T-helper 2 cell (primary cell): ENCODE measurements at places on chromosomes 2 and 18.

GRCh38 chr18:41121116-41121826, 833.8 kb upstream of the PIK3C3 start:
- no peak for DNase-seq

DNA sequence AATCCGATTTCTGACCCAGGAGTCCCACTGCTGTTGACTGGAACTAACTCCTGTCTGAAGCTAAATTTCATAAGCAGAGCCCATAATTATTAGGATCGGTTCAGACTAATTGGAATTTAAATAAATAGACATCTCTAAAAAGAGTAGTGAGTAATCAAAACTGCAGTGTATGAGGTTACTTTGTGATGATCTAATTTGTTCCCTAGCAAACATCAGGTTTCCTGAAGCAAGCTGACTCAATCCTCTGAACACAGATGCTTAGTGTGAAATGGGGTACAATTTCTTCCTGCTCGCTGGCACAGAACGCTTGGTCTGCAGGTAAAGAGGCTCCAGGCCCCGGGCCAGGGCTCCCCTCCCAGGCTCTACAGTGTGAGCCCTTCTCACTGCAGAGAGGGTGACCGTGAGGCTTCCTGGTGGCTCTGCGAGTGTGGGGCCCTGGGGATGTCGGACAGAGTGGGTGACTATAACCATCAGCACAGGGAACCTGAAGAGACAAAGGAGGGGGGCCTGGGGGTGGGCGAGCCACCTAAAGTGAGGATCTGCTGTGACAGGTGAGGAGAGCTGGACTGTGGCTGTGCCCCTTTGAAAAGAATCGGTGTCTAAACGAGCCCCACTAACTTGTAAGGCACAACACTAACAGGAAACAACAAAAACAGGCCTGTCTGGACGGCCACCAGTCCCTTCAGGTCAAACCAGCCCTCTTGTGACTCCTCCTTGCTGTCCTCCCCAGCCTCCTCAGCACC, 20.2 kb downstream of the CHST10 start:
- DNase-seq = no peak

DNA sequence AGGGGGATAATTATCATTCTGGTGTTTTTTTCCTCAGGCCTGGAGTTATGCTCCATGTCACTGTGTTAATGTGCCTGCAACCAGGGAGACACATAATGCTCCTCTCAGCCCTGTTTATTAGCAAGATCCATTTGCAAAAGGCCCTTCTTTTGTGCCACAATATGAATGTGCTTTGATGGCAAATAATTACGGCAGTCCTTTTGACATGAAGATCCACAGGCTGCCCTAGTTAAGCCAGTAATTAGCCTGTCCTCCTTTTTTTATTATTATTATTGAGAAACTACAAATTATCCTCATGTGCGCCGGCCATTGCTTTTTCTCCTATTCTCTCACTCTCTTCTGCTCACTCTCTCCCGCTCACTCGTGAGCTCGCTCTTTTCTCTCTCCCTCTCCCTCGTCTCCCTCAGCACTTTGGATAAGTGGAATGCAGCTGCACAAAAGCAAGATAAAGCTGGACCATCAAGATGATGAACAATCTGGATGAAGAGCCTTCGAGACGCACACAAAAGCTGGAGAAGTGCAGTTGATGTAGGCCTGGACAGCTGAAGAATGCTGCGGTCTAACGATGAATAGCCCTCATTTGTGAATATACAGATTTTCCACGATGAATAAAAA, 762.3 kb downstream of the BCL11A start:
- DNase-seq = no peak

GRCh38 chr2:128395640-128396499, 77.2 kb upstream of the HS6ST1 start:
- DNase-seq = no peak

DNA sequence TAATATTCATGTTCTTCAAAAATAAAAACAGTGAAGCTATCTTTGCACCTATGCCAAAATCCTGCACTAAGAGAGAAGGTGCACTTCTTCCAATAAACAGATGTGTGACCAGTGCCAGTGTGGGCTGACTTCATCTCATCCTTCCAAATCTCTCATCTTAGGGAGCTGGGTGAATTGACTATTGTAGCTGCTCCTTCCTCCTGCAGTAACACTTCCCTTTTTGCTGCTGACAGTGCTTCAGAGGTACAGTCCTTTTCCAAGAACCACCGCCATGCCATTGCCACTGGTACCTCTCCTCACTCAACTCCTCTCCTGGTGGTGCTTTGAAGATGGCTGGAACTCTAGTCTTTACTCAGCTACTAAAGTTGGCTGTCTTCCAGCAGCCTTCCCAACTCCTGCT, 42.1 kb upstream of the ARHGAP25 start:
- no peak for DNase-seq

GRCh38 chr2:19845323-19845920, 56.4 kb downstream of the TTC32 start:
- DNase-seq = no peak
